ENCODE measurements at places on chromosomes 3 and 15.

DNA sequence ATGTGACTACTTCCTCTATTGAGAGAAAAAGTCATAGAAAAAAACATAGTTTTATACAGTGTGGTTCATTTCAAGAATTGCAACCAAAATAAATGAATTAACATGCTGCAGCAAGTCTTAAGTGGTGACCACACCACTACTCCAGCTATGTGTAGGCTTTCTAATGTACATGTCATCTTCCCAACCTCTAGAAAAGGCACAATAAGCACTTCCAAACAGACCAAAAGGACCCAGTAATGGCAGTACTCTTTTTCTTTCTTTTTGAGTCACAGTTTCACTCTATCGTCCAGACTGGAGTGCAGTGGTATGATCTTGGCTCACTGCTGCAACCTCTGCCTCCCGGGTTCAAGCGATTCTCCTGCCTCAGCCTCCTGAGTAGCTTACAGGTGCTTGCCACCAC is 219.3 kb upstream of the KBTBD8 start:
- DNase-seq, result no peak

- no peak for DNase-seq
Observed at GRCh38 chr3:70752051-70752450, 439.6 kb upstream of the MDFIC2 start.

DNA sequence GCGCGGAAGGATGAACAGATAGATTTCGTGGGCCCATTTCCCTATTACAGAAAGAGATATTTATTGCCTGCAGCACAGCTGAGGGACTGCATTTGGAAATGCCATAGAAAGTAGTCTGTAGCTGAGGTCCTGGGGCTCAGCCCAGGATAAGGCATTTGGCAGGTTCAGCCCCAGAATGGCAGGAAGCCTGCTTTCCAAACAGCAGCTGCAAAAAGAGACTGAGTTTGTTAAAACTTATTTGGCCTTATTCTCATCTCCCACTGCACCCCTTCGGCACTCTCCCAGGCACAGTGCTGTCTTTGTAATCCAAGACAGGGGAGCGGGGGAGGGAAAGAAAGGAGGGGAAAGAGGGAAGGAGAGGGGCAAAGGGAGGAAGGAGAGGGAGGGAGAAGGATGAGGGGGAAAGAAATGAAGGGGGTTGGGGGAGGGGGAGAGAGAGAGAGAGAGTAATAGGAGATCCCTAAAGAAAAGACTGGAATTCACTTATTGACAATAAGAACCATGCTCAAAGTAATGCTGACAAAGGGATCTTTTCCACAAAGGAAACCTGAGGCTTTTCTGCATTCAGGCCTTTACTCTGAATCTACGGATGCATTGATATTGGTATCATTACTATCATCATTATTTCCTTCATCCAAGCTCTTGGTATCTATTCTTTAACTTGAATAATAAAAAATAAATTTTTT is 94.0 kb upstream of the LRRN1 start:
- DNase-seq, result no peak

- DNase-seq, result no peak
Observed at GRCh38 chr15:40932649-40933516, 3.7 kb downstream of the DLL4 start.

- no peak for DNase-seq
Observed at GRCh38 chr3:144763878-144764454, 792.3 kb downstream of the DIPK2A start.

GRCh38 chr3:129104051-129104450 is 17.6 kb downstream of the RAB43 start:
- no peak for DNase-seq

GRCh38 chr15:71357321-71357732 is 242.1 kb downstream of the THSD4 start:
- DNase-seq, result no peak

DNA sequence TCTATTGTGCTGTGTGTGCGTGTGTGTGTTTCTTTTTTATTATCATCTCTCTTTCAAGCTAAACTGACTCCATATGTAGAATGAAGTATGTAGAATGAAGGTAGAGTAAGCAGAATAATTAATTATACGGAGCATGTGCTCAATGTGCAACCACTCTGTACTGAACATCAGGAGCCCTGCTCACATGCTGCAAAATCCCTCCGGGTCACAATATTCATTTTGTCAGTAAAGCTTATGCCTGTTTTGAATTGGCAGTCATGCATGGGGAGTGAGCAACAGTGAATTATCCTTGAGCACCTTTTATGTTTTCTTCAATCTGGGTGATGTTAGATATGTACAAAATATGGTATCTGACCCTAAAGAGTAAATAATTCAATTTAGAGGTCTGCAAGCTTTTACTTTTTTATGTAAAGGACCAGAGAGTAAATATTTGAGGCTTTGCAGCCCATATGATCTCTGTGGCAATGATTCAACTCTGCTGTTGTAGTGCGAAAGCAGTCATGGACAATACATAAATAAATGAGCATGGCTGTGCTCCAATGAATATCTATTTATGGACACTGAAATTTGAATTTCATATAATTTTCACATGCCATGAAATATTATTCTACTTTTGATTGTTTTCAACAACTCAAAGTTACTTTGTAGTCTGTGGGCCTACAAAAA is 199.9 kb downstream of the VGLL3 start:
- DNase-seq, result no peak

GRCh38 chr3:37487785-37488184 is 313.4 kb upstream of the LRRFIP2 start:
- no peak for DNase-seq

- DNase-seq, result no peak
Observed at GRCh38 chr3:11287404-11287803, 15.2 kb downstream of the ATG7 start.

- peak; percentile 62 for DNase-seq
Observed at GRCh38 chr3:111252779-111253178, 181.2 kb downstream of the NECTIN3 start.

- DNase-seq, result no peak
Observed at GRCh38 chr3:33217866-33218445, 654 bp downstream of the SUSD5 start.

- DNase-seq, result no peak
Observed at GRCh38 chr3:156341831-156342416, 213.0 kb downstream of the SSR3 start.

DNA sequence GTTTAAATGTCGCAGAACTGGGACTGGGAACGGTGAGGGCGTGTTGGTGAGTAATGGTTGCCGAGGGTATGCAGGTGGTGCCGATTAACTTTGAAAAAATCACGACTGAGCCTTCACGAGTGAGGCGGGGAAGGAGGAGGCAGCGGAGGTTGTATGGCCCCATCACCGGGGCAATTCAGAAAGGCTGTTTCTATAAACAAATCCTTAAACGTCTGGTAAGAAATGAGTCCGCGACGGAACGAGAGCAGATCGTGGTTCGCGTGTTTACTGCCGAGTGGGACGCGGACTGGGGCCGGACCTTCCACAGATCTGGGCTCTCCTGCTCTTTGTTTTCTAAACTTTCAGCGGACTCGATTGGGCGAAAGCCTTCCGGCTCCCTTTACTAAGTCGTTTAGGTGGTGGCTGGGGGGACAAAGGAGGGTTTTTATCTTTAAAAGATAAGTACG is 2.7 kb downstream of the IGF1R start:
- peak; percentile 43 for DNase-seq

DNA sequence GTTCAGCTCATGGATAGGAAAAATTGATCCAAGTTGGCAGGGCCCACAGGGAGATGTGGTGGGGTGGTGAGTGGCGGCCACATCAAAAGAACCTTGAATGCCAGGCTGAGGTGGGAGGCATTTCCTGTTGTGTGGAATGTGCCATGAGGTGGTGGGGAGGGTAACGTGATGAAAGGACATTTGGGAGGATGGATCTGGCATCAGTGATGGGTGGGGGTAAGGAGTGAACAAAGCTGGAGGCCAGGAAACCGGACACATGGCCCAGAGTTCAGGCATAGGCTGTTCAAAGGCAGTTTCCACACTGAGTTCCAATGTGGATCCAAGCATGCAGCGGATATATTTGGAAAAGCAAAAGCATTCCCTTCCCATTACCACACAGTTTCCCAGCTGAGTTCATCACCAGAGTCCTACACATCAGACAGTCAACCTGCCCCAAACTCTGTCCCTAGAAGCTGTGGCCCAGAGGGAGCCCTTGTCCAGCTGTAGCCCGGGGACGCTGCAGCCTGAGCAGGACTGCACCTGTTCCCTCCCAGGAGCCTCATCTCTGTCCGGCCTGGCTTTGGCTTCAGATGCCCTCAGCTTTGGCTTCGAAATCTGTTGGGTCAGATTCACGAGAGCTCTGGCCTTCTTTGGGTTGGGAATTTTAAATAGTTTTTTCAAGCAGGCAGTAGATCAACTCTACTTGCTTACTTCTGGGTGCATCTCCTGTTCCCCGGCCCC is 37.8 kb upstream of the GOLGA6B start:
- DNase-seq, result no peak

DNA sequence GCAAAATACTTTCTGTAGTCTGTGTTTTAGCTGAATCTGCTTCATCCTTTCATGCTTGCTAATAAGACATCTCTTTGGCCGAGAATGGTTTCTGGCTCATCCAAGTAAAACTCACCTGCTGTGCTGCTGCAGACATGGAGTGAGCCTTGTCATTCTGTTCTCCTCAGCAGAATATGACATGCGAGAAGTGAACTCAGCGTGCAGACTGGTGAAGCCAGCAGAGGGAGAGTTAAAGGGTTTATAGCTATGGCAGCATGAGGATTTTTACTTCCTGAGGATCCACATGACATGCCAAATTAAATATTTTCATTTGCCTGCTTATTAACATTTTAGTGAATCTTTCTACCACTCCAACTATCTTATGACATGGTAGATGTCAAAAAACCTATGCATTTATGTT is 658.4 kb upstream of the NECTIN3 start:
- no peak for DNase-seq

DNA sequence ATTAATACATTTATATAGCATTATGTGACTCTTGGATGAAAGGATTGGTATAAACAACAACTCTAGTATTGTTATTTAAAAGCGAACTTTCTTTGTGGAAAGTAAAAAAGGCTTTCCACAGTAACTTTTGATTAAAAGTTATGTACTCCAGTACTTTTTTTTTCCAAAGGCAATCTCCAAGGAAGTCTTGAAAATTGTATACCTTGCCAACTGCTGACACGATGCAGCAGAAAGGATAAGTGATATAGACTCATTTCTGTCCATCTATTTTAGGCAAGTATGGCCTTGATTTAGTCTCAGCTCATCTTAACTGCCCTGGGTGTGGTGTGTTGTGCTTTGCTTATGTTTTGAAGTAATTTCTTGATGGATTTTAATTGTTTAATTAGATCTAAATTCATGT is 79.7 kb downstream of the OTOL1 start:
- DNase-seq, result no peak

- no peak for DNase-seq
Observed at GRCh38 chr3:170352936-170353335, 4.6 kb upstream of the SKIL start.

DNA sequence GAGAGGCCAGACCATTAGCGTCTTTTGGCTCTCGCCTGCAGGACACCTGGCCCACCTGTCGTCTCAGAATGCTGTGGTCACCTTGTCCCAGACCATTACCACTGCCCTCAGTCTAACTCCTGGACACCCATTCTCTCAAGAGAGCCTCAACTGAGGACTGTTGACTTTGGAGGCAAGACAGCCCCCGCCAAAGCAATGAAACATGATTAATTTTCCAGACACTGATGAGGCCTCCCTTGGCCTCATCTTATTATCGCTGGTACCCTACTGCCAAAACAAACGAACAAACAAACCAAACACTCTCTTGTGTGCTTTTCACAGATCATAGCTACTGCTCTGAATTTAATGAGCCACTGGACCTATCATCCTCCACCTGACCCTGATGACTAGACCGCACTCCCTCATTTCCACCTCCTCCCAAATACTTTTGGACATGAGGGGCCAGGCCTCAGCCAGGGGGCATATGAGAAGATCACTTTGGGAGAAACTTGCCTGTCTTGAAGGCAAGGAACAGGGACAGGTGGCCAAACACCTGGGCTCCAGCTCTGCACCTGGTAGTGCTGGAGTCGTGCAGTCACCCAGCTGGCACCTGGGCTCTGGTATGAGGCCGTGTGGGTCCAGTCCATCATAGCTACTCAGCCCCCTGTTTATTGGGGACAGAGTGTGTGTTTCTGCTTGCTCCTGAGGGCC is 27.6 kb downstream of the ALS2CL start:
- DNase-seq, result no peak

- DNase-seq, result peak; percentile 56
Observed at GRCh38 chr3:99878005-99878404, 60.3 kb downstream of the CMSS1 start.

GRCh38 chr3:111662907-111663306 is 67.8 kb upstream of the ZBED2 start:
- DNase-seq, result no peak

GRCh38 chr3:8276506-8276905 is 225.1 kb upstream of the LMCD1 start:
- DNase-seq, result no peak

DNA sequence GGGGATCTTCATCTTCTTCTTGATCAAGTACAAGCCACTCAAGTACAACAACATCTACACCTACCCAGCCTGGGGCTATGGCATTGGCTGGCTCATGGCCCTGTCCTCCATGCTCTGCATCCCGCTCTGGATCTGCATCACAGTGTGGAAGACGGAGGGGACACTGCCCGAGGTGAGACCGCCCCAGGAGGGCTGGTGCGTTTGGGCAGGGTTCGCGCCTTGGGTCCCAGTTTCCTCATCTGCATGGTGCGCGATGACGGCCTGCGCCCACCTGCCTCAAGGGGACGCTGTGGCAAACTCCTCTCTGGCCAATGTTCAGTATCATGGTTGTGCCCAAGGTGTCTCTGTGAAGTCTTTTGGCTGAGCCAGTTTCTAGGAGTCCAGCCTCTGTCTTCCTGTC is 57.5 kb upstream of the SLC6A1 start:
- no peak for DNase-seq
